ENCODE measurements at places on chromosomes 6 and 20.

DNA sequence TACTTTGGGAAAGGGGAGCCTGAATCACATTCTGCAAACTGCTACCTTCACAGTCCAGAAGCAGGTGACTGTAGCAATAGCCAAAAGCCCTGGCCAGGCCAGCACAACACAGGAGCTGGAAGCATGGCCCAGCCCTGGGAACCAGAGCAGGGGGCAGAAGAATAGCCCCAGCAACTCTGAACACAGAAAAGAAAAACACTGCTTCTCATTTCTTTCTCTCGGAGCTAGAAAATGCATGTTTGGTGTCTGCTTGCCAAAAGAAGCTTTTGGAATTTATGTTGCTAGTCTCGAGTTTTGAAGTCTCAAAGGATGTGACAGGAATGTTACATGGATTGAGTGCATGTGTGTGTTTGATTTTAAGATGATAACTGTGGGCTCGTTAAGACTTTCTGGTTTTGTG is 79.8 kb upstream of the SCAF8 start:
- no peak for DNase-seq

GRCh38 chr20:21191839-21192238 is 66.0 kb downstream of the KIZ start:
- DNase-seq, result no peak

GRCh38 chr20:46741924-46742668 is 32.6 kb downstream of the SLC2A10 start:
- DNase-seq, result no peak

DNA sequence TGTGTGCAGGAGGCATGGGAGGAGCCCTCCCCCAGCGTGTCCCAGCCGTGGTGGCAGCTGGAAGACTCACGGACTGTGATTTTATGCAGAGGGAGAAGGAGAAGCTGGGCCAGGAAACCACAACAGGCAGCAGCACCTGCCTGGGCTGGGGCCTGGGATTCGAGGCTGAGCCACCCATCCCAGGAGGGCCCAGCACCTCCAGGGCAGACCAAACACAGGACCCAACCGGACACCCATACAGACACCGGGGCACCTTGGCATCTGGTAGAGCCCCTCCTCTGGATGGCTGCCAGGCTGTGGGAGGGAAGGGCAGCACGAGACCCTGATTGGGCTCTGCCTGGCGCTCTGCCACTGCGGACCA is 41.7 kb upstream of the CHRNA4 start:
- DNase-seq, result no peak

DNA sequence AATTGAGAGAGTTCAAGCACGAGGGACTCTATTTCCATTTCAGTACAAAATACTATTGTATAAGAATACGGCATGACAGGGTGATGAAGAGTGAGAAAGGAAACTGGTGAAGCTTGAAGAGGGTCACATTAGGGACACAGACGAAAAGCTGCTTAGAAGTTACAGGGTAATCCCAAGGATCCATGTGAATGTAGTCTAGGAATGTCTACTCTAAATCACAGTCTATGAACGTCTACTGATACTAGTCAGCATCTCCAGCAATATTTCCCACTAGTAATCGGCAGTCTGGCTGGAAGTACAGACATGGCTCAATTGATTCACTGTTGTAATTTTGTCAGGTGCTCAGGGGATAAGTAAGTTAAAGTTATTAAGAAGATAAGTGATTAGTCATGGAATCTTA is 156.4 kb downstream of the ASCC3 start:
- no peak for DNase-seq
